ENCODE measurements at places on chromosomes 3 and 15.

DNA sequence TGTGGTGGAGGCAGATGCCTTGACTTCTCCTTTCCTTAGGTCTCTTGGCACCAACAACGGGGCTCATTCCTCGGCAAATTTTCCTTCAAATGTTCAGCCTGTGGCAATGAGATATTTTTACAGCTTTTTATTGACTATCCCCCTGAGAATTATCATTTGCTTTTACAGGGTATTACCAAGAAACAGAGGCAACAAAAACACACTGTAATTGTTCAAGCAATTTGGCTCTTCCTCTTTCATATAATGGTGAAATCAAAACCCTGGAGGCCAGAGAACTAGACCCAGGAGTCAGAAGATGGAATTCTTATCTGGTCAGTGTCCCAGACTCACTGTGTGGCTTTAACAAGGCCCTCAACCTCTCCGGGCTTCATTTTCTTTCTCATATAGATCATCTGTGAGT, 40.1 kb downstream of the TRIM42 start:
- no peak for DNase-seq

DNA sequence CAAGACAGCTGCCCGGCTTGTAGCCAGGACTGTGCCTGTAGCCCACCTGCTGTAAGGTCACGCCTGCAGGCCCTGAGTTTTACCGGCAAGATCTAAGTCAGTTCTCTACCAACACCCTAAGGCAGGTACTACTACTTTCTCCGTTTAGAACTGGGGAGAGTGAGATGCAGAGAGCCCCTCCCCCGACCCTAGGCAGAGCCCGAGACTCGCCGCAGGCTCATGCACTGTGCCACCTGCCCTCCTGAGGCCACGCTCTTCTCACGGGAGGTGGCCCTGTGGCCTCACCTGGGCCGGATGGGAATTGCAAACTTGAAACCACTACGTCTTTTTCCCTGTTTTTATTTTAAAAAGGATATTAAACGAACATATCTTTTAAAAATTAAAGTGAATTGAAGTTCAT, 36.9 kb upstream of the PCSK6 start:
- DNase-seq: no peak

DNA sequence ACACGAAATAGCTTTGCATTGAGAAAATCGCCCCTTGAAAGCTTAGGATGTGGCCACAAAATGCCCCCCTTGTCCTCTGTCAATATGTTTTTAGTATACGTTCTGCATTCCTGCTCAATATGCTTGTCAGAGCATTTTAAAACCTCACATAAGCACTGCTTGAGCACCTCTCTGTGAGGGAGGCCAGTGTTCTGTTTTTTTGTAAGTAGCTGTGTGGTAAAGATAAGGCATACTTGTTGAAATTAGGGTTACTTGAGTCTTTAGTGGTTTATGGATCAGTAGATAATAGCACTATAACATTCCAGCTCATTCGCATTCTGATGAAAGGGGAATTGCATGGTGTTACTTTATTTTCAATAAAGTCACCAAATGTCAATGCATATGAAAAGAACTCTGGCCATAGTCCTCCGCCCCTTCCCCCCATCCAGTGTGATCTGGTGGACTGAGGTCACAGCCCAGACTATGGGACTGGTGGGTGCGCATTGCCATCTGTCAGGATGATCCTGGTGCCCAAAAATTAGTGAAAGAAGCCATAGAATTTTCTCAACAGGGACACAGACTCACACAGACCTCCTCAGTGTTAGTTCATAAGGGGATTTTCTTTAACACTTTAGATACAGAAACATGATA, 33.1 kb downstream of the IL1RAP start:
- no peak for DNase-seq

GRCh38 chr3:122350814-122351418, 25.9 kb downstream of the CSTA start:
- DNase-seq: no peak

DNA sequence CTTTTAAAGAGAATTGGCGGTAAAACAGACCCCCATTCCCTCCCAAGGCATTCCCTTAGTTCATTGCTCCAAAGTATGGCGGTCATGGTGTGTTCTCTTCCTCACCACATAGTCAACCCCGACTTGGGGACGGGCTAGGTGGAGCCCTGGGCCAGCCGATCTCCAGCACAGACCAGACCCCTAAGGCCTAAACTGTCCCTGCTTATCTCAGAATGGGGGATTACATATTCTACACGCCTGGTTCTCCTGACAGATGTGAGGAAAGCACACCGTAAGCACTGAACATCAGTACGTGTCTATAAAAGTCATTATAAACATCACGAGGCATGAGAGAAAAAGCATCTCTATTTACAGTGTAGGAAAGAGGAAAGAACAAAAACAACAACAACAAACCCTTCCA, 244.5 kb upstream of the STT3B start:
- DNase-seq: no peak

DNA sequence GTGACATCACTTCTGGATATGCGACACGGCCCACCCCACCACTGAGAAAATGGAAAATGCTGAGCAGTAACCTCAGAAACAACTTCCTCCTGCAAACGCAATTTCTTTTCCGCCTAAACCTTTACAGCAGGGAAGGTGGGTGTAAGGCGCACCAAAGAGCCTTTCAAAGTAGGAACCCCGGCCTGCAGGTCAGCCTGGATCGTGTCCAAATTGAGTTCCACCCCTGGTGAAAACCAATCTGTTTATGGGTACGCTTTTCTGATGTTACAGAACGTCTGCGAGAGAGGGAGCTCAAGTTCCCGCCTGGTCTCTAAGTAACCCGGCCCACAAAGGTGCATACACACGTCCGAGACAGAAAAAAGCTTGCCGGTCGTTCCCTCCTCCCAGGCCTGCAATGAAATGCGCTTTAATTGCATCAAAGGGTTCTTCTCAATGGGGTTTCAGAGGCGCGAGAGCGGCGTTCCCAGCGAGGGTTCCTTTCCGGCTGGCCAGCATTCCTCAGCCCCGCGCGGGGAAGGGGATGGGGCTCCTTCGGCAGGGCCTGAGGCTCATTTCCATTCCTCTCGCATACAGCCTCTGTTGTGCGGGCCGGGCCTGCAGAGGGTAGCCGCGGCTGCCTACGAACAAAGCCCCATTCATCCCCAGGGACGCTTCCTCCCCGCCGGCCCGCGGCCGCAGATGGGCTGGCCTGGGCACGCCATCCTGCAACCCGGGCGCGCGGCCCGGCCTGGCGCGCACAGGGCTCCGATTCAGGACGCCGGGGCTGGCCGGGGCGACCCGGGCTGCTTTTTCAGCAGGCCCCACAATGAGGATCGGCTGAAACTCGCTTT, 138.1 kb downstream of the TMCO5A start:
- no peak for DNase-seq

- DNase-seq: no peak
Observed at GRCh38 chr3:9795207-9795606, 2.3 kb downstream of the ARPC4 start.

DNA sequence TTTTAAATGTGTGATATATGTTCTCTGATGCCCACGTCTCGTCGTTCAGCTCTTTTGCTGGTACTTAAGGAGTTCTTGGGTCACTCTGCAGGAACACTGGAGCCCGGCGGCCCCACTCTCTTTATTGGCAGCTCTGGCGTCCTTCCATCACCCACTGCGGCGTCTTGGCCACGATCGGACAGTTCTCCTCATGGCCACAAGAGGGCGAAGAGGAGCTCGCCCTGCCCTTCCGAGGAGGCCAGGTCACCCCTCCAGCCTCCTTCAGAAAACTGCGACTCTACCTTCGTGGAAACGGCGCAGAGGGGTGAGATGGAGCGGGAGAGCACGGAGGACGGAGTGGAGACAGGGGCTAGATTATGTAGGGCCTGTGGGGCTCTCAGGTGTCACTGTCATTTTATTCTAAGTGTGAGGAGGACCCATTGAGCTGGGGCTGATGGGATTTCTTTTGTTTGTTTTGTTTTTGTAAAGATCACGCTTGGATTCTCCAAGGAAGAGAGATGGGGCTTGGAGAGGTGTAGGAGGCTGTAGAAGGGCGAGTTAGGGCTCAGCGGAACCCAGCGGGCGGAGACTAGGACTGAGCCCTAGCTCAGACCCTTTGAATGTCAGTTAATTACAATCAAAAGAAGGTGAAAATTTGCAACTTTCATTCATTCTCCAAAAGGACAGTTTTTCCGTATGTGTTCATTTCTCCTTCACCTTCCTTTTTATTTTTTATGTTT, 28.0 kb upstream of the GABRA5 start:
- DNase-seq: no peak
